Prostate gland (tissue), 2 donors: ENCODE measurements at places on chromosomes 2 and 18. TPM values are rescaled to one million over a fixed set of nuclear protein-coding genes. Genes with fewer than 3 reads are reported as not detected.

- no peak for DNase-seq
- H3K4me3 ChIP-seq, result no peak overlapping the region
- H3K4me1 ChIP-seq, result no peaks in the 10 kb centered on the region
- no peaks in the 10 kb centered on the region for H3K27me3 ChIP-seq
- H3K36me3 ChIP-seq, result no peaks in the 10 kb centered on the region
Observed at GRCh38 chr2:45918463-45919159, 267.1 kb downstream of the PRKCE start.

GRCh38 chr2:52054824-52055223 is 1022.9 kb upstream of the NRXN1 start:
- no peak overlapping the region for H3K4me3 ChIP-seq
- H3K27ac ChIP-seq, result no peak overlapping the region
- no peak for DNase-seq
- no peaks in the 10 kb centered on the region for H3K4me1 ChIP-seq
- no peaks in the 10 kb centered on the region for H3K36me3 ChIP-seq

DNA sequence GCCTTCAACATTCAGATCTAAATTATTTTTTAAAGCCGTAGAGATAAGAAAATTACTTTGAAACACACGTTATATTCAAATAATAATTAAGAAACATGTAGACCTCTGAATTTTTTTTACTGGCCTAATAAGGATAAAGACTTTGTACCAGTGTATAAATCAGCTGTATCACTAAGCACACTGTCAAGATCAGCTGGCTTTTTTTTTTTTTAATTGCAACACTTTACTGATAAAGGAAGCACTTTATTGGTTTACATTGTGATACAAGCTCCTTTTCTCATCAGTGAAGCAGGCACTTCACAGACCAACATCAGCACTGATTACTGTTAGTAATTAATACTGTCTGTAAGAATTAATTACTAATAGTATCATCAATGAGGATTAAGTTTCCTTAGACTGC is 88.5 kb downstream of the RBBP8 start:
- DNase-seq, result no peak
- no peak overlapping the region for H3K4me3 ChIP-seq
- no peaks in the 10 kb centered on the region for H3K27me3 ChIP-seq
- no peaks in the 10 kb centered on the region for H3K4me1 ChIP-seq

DNA sequence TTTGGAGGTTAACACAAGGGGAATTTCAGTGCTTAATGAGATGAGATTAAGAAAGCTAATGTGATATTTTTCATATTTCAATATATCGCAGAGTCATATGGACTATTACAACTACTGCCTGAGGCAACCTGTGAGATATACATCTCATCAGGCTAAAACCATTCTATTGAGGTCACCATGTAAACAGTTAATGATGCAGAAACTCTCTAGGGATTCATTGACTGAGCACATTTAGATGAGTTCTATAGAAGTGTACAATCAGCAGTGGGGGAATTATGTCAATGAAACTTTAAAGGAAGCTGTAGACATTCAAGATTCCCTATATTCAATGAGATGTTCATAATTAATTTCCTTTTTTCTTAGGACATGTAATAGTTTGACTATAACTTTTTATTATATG is 687.4 kb upstream of the SYT4 start:
- no peaks in the 10 kb centered on the region for H3K4me1 ChIP-seq
- no peak overlapping the region for H3K27ac ChIP-seq
- H3K36me3 ChIP-seq, result no peaks in the 10 kb centered on the region
- H3K4me3 ChIP-seq, result no peak overlapping the region
- DNase-seq, result no peak

GRCh38 chr2:149661844-149662243 is 74.3 kb upstream of the MMADHC start:
- H3K4me3 ChIP-seq, result no peak overlapping the region
- H3K27ac ChIP-seq, result no peak overlapping the region
- H3K36me3 ChIP-seq, result no peaks in the 10 kb centered on the region
- DNase-seq, result peak; percentile 53
- no peaks in the 10 kb centered on the region for H3K27me3 ChIP-seq

GRCh38 chr2:40102447-40102846 is 323.4 kb upstream of the THUMPD2 start:
- DNase-seq, result no peak
- no peaks in the 10 kb centered on the region for H3K4me1 ChIP-seq
- no peaks in the 10 kb centered on the region for H3K27me3 ChIP-seq
- H3K36me3 ChIP-seq, result no peaks in the 10 kb centered on the region

DNA sequence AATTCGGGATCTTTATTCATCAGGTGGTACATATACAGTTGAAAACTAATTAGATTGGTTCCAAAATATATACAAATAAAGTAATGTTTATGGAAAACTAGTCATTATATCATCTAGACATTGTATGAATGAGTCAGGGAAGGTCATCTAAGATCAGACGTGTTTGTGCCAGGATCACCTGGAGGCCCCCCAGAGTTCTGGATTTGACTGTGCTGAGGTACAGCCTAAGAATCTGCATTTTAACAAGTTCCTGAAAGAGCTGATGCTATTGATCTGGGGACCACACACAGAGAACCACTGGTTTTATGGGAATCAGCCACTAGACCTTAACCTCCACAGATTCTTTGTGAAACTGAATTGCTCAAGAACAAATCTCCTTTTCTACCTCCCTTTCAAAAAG is 43.2 kb downstream of the PARD6G start:
- H3K27ac ChIP-seq, result no peak overlapping the region
- no peaks in the 10 kb centered on the region for H3K36me3 ChIP-seq

- no peaks in the 10 kb centered on the region for H3K27me3 ChIP-seq
- peak within 1 kb of the TSS; percentile 58 for H3K4me3 ChIP-seq
- no peak for DNase-seq
- H3K36me3 ChIP-seq, result no peaks in the 10 kb centered on the region
Observed at GRCh38 chr18:48408727-48409590, at the start of gene ZBTB7C. Gene ZBTB7C (minus strand): TSS chr18:48409383.

GRCh38 chr2:219656526-219656925 is 29.1 kb downstream of the SLC4A3 start:
- no peaks in the 10 kb centered on the region for H3K27me3 ChIP-seq
- no peak overlapping the region for H3K4me3 ChIP-seq
- no peak overlapping the region for H3K27ac ChIP-seq
- no peaks in the 10 kb centered on the region for H3K36me3 ChIP-seq
- no peaks in the 10 kb centered on the region for H3K4me1 ChIP-seq
- DNase-seq, result no peak

DNA sequence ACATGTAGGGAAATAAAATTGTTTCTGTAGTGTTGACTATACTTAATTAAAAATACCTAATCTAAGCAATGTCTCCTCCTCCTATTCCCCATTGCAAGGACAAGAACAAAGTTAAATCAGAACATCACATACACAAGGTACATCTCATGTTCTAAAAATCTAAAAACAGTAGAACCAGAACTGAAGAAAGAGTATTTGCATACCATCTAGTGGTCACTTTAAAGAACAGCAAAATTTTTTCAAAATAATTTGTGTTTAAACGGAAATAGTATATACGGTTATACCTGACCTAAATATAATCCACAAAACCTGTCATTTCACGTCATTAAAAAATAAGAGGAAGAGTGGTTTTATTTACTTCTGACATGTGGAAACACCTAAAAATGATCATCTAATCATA is 294.3 kb upstream of the KCNH7 start:
- H3K27ac ChIP-seq, result no peak overlapping the region
- H3K4me3 ChIP-seq, result no peak overlapping the region
- H3K27me3 ChIP-seq, result no peaks in the 10 kb centered on the region
- H3K4me1 ChIP-seq, result no peaks in the 10 kb centered on the region

- no peaks in the 10 kb centered on the region for H3K4me1 ChIP-seq
- H3K27ac ChIP-seq, result no peak overlapping the region
- DNase-seq, result no peak
- H3K27me3 ChIP-seq, result no peaks in the 10 kb centered on the region
- no peaks in the 10 kb centered on the region for H3K36me3 ChIP-seq
- no peak overlapping the region for H3K4me3 ChIP-seq
Observed at GRCh38 chr2:161746891-161747535, 122.8 kb downstream of the SLC4A10 start.

GRCh38 chr2:171018522-171018921 is 89.5 kb downstream of the GORASP2 start:
- no peak for DNase-seq
- H3K27ac ChIP-seq, result no peak overlapping the region
- H3K4me1 ChIP-seq, result no peaks in the 10 kb centered on the region
- no peaks in the 10 kb centered on the region for H3K36me3 ChIP-seq

- H3K4me3 ChIP-seq, result no peak overlapping the region
- DNase-seq, result no peak
Observed at GRCh38 chr2:85523903-85524335, 15.0 kb upstream of the MAT2A start.

DNA sequence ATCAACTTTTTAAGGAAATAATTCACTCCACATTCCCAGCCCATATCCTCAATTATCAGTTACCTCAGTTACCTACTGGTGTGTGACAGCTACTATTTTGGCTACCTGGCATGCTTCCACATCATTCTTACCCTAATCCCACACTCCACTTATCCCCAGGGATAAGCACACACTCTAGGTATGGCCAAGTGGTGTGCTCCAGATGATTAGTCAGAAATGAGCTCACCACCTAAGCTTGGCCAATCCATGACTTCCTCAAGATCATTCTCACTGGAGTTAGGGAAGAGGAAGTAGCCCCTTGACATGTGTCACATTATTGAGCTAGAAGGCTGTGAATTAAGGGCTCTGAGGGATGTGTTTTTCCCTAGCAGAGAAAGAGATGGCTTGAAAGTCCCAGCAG is 20.9 kb upstream of the SMAD4 start:
- H3K4me3 ChIP-seq, result no peak overlapping the region
- no peaks in the 10 kb centered on the region for H3K36me3 ChIP-seq
- no peak overlapping the region for H3K27ac ChIP-seq
- H3K4me1 ChIP-seq, result no peaks in the 10 kb centered on the region

GRCh38 chr2:69278366-69278765 is 108.7 kb downstream of the GFPT1 start:
- no peak for DNase-seq
- no peaks in the 10 kb centered on the region for H3K27me3 ChIP-seq
- no peaks in the 10 kb centered on the region for H3K4me1 ChIP-seq
- no peak overlapping the region for H3K4me3 ChIP-seq
- no peak overlapping the region for H3K27ac ChIP-seq

DNA sequence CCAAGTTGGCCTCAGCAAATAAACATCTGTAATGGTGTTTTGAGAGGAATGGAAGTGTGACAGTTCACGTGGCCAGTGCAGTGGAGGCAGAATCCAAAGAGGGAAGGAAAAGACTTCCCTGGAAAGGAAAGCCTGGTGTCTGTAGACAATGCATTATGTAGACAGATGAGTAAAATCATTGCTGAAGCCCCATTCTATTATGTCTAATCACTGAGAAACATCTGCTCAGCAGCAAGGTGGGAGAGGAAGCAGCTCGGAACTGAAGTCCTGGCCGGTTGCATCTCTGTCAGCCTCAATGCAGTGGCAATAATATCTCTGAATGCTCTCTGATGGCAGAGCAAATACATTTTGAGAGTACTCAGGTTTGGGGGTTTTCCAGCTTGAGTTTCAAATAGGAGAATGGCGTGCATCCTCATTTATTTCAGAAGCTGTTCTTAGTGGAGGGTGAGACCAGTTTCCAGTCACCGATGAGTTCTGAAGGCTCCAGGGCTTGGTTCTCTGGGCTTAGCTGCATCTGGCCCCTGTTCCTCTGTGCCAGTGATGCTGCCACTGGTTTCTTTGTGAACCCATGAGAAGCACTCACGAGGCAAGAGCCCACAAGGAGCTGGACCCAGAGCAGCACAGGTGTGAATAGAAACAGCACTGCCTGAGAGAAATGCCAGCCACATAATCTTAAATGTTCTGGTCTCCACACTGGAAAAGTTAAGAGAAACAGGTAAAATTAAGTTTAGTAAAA is 63.3 kb downstream of the RPIA start:
- no peaks in the 10 kb centered on the region for H3K36me3 ChIP-seq
- H3K27me3 ChIP-seq, result no peaks in the 10 kb centered on the region
- H3K4me3 ChIP-seq, result no peak overlapping the region
- DNase-seq, result no peak
- H3K4me1 ChIP-seq, result no peaks in the 10 kb centered on the region
- no peak overlapping the region for H3K27ac ChIP-seq

The FAM228B gene
- total RNA-seq, result 20.6 TPM

The POTEI gene
- 18.8 TPM for total RNA-seq

The TEX44 gene
- 10.6 TPM for total RNA-seq

The STPG4 gene
- 1.4 TPM for total RNA-seq

The PLEKHH2 gene
- 25.2 TPM for total RNA-seq

The NPAS2 gene
- 45.8 TPM for total RNA-seq

The SATB2 gene
- total RNA-seq, result 11.8 TPM

The CYTIP gene
- 3.3 TPM for total RNA-seq
